ENCODE measurements at places on chromosomes 2 and 18.
A peak's percentile ranks its signal among the peaks of the same experiment; 100 is the strongest.

DNA sequence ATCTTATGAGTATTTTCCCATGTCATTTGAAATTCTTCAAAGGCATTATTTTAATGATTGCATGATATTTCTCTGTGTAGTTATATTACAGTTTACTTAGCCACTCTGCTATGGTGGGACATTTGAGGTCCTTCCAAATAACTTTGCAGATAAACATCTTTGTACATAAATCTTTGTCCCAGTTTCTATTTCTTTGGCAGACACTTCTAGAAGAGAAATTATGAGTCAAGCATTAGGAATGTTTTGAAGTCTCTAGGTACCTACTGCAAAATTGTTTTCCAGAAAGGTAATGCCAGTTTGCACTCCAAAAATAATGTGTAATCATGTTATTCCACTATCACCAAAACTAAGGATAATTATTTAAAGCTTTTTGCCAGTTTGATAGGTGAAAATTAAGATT, 149.7 kb downstream of the EN1 start:
- no peak for DNase-seq

- no peak for DNase-seq
These were observed 291.0 kb downstream of the CALCRL start for GRCh38 chr2:187157046-187157445.

- DNase-seq: peak; percentile 84
These were observed 12.2 kb downstream of the WNT10A start for GRCh38 chr2:218892693-218893348.

GRCh38 chr2:39515897-39516346, 78.8 kb upstream of the MAP4K3 start:
- DNase-seq: no peak

DNA sequence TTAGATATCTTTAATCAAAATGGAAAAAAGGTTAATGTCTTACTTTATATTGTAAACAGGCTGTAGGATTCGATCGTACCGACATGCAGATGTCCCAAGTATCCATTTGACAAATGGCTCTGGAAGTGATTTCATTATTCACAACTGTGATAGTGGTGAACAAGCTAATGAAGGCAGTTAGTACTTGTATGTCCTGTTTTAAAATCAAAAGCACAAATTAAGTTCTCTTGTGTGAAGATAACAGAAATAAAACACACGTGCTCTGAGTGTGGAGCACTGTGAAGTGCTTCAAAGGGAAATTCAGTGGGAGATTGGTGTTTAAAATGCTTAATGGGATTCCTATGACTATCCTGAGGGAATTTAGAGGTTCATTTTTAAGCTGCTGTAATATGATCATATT, 8.6 kb upstream of the LRP1B start:
- DNase-seq: no peak

- DNase-seq: no peak
These were observed 427.0 kb upstream of the TNP1 start for GRCh38 chr2:217286833-217287232.

GRCh38 chr2:9767656-9768281, 75.5 kb upstream of the TAF1B start:
- DNase-seq: no peak

DNA sequence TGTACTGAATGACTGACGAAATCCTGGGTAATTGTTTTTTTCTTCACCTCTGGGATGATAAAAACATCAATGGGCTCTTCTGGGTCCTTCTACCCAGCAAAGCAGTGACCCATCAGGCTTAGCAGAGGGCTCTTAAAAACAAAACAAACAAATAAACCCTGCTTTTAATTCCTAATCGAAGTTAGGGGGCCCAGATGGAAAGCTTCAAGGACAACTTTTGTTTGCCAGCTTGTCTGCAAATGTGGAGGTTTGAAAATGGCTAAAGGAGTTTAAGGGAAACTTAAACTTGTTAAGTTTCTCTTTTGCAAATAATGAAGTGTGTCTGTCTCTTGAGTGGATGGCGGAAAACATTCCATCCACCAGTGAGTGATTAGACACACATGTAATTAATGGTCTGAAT, 327.2 kb downstream of the SATB2 start:
- DNase-seq: no peak

DNA sequence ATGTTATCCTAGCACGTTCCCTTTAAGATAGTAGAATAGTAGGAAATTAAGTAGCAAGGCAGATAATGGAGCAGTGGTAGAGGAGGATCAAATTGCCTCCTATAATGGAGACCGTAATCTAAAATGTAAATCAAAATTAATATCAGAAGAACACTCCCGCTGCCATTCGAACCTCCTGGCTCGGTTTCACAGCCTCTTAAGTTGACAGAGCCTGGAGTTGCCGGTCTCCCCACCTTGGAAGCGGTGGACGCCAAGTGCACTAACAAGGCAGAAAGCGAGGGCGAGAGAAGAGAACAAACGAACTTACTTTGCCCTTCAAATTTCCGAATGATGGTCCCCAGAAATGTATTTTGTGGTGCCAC, 450 bp downstream of the KCNH7 start:
- no peak for DNase-seq

DNA sequence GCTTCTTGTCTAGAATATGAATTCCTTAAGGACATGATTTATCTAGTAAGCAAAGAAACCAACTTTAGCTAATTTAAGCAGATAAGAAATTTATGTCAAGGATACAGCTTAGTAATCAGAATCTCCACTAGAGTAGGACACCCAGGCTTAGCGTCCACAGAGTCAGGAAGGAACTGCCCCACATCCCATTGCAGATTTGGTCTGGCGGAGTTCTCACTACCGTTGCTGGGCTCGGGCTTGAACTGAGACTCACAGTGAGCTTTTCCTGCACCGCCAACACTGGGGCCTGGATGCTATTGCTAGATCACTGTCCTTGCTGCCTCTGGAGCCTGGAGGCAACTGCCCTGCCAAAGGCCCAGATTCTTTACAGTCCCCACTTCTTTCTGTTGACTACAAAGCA, 68.1 kb downstream of the SMAD4 start:
- no peak for DNase-seq

- DNase-seq: no peak
These were observed 24.3 kb upstream of the UBE2F start for GRCh38 chr2:237942513-237942899.

DNA sequence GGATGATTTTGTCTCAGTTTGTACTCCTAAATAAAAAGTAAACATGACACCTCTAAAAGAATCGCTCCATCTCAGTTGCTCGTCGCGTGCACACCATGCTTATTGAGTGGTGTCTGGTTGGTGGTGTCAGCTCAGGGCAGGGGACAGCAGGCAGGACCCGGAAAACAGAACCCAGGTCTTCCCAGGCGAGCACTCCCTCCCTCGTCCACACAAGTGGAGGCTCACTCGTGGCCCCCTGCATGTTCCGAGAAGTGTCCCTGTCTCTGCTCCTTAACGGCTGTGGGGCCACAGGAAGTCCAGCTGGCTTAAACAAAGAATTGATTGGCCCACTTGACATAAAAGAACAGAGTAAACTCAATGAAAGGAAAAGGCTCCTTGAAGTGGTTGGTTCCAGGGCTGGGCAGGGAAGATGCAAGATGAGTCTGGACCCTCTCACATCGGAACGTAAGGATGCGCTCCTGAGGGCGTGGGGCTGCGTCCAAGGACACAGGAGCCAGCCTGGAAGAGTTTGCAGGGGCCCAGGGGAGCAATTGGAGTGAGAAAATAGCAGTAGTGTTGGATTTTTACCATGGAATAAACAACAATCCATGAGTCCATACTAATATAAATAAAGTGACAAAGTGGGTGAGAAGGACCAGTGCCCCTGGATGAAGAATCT, 13.1 kb upstream of the CNDP1 start:
- DNase-seq: no peak

DNA sequence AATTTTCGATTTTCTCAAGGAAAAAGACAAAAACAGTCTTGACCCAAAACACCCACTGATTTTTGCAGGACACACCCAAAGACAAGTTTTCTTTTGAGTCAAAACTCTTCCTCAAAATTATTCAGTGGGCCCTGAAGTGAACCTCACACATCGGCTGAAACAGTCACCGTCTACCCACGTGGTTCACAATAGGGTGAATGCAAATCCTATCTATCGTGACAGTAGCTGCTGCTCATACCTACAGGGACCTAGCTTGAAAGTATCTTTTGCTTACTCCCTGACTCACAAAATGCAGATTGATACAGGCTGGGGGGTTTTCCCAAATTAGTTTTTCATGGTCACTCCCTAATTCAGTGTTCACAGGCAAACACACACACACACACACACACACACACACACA, 10.7 kb upstream of the CD226 start:
- no peak for DNase-seq

- DNase-seq: no peak
These were observed 75.2 kb downstream of the RBMS1 start for GRCh38 chr2:160418398-160418765.

DNA sequence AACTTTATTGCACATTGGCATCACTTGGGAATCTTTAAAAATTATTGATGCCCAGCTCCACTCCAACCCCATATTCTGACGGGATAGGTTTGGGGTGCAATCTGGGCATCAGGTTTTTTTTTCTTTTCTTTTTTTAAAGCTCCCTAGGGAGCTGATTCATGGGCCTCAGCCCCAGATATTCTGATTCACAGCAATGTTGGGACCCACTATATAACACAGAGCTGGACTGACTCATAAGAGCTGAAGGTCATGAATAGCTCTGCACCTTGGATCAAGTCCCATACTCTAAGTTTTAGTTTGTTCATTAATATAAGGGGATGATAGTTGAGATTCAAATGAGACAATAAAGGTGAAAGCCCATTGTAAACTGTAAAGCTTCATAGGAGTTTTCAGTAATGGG, 191.1 kb upstream of the REV1 start:
- no peak for DNase-seq

- DNase-seq: no peak
These were observed 1.7 kb upstream of the ESCO1 start for GRCh38 chr18:21602299-21602587.

- no peak for DNase-seq
These were observed 14.8 kb upstream of the STEAP3 start for GRCh38 chr2:119208791-119209203.

GRCh38 chr2:235366807-235367206, 127.0 kb upstream of the AGAP1 start:
- no peak for DNase-seq

DNA sequence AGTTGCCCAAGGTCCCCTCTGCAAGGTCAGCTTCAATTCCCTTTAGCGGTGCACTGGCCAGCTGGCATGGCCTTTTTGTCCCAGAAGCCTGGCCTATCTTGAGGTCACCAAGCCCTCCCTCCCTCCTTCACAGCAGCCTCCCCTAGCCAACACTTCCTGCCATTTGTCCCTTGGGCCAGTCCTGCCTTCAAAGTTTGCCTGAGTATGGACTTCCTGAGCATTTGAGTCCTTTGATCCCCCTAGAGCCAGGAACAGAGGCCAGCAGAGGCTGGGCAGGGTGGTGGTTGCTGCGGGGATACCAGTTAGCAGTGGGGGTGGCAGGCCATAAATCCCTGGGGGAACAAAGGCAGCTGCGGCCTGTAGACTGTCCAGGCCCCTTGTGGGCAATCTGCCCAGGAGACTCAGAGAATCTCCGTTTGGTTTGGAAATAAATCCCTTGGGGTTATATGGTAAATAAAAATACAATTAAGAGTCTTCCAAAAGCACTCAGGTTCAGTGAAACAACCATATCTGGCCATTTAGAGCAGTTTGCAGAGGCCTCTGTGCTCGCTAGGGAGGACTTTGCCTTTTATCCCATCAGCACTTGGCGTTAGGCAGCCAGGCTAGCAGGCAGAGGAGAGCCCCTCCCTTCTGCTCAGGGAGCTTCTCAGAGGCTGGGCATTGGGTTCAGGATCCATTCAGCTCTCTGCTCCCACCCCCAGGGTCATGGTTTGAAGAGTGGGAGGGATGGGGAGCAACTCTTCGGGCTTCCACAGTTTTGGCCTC, 3.1 kb upstream of the HES6 start:
- no peak for DNase-seq

- peak; percentile 23 for DNase-seq
These were observed 430 bp downstream of the BIN1 start for GRCh38 chr2:127106457-127106990.

GRCh38 chr2:144515696-144516410, 4.1 kb downstream of the ZEB2 start:
- peak; percentile 49 for DNase-seq

DNA sequence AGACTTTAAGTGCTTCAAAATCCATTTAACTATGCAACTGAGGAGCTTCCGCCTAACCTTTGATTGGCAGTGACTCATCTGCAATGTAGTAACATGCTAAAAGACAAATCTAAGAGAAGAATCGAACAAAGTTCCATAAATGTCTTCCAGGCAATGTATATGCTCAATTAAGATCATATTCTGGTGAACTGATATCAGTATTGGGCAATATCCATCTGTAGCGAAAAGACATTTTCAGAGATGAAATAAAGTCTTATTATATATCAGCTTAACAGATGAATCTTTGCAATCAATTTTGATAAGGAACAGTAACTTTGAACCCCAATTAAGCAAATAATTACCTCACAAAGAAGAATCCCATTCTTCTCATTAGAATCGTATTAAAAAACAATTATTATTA, 11.6 kb downstream of the ZC3H8 start:
- DNase-seq: no peak

GRCh38 chr2:620004-620403, 57.2 kb downstream of the TMEM18 start:
- no peak for DNase-seq

- no peak for DNase-seq
These were observed 1.1 kb upstream of the CERS6 start for GRCh38 chr2:168454737-168455644.

DNA sequence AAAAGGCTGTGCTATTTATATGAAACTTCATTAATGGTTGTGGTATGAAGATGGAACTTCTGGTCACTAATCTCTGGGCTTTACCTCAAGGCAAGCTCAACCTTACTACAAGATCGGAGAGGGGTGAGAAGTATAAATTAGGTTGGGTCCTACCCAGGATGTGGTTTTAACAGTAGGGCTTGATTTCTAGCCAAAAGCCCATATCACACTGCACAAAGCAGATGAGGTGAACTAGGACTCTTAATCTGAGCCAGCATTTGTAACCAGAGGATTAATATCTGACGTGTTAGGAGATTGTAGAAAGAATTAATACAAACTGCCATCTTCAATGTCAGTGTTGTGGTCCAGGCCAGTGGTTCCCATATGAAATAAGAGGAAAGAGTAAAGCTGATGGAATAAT, 86.4 kb upstream of the RGPD4 start:
- DNase-seq: no peak

GRCh38 chr2:133255360-133255759, 312.9 kb downstream of the NCKAP5 start:
- DNase-seq: no peak

DNA sequence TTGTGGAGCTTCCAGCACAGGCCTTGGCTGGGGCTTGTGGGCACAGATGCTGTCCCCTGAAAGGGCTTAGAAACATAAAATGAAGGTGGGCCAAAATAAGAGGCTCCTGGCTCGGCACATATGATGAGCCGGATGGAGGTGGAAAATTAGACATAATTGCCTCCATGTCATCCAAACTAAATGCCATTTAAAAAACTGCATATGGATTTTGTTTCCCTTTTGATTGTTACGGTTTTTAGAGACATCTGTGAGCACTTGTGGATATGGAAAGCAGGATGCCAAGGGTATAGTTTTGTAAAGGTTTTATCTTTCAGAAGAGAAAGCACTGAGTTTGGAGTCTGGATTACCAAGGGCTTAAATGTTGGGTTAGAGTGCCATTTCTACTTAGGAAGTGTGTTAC, 498.3 kb downstream of the RIT2 start:
- no peak for DNase-seq

GRCh38 chr2:138155304-138155703, 191.0 kb downstream of the HNMT start:
- no peak for DNase-seq

GRCh38 chr2:75241696-75242095, 42.4 kb upstream of the TACR1 start:
- DNase-seq: no peak

- DNase-seq: no peak
These were observed 166.5 kb downstream of the CERS6 start for GRCh38 chr2:168622559-168622958.

Measured in activated naive CD8-positive, alpha-beta T cell treated with anti-CD3 and anti-CD28 coated beads, Interleukin-2, amount 50 U/mL, for 24 hours (primary cell).